ENCODE measurements at places on chromosomes 7 and 10.
A peak's percentile ranks its signal among the peaks of the same experiment; 100 is the strongest.

DNA sequence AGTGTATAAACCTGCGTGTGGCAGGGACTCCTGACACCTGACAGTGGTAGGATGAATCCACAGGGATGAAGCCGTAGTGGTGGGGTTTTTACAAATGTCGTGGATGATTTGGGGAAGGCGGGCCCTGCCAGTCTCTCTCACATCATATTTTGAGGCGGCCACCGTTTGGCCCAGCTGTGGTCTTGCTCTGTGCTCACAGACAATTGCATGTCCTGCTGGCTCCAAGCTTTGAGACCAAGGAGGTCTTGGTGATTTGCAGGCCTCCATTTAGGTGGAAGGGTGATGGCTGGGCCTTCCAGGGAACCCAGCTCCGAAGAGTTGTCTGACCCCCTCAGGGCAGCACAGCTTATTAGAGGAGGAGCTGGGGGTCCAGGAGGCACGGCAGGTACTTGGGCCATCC lies 151.1 kb upstream of the SHH start:
- DNase-seq = no peak

DNA sequence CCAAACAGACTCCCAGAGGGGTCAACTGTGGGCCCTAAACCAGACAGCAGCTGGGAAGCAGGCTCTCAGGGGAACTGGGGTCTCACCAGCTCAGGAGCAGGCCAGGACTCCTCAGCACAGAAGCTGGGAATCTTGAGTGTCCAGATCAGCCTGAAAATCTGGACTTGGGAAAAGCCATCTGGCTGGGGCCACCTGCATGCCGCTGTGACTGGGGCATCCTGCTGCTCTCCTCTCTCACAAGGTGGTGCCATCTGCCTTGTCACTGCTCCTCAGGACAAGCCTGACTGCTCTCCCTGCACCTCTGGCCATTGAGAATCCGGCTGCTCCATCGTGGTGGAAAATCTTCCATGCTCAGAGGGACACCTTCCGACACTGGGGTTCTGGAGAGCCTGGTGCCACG lies 141.4 kb downstream of the PLPP4 start:
- no peak for DNase-seq

- peak; percentile 55 for DNase-seq
Observed at GRCh38 chr10:33334805-33335550, 511 bp upstream of the NRP1 start.

DNA sequence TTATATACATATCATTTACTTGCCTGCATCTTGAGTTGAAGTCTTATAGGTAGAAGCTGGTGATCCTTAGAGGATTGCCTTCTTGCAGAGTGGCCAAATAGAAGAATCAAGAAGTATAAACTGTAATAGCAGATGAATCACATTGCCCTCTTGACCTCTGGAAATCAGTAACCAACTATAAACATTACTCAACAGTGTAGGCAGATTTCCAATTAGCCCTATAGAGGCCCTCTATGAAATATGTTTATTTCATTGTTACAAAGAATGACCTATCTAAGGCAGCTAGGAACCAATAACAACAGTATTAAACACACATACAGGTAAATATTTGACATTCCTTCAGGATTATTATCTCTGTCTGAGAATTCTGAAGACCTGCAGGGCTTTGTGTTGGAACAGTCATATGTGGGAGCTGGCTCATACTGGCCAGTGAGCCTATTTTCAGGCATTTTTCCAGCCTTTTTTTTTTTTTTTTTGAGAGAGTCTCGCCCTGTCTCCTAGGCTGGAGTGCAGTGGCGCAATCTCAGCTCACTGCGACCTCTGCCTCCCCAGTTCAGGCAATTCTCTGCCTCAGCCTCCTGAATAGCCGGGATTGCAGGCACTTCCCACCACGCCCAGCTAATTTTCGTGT lies 7.2 kb upstream of the SRI start:
- no peak for DNase-seq

- peak; percentile 71 for DNase-seq
Observed at GRCh38 chr10:26448706-26449435, 10.7 kb downstream of the APBB1IP start.

- DNase-seq = no peak
Observed at GRCh38 chr7:86708031-86708680, 64.4 kb downstream of the GRM3 start.

DNA sequence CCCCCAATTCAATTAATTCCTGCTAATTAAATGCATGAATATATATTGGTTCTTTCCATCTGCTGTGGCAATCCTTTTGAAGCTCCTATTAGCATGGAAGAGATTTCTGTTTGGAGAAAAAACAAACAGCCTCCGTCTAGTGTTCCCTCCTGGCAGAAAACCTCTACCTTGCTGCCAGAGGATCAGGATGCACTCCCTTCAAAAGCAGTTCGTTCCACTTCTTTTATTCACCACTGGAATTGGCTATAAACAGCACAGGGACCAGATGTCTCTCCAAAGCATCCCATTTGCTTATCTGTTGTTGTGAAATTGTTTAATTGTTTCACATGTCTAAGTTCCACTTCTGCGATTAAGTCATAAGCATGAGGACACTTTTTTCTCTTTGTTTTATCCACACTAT lies 77.8 kb upstream of the PTN start:
- no peak for DNase-seq

GRCh38 chr10:60728056-60728455 lies 50.2 kb upstream of the CDK1 start:
- no peak for DNase-seq

DNA sequence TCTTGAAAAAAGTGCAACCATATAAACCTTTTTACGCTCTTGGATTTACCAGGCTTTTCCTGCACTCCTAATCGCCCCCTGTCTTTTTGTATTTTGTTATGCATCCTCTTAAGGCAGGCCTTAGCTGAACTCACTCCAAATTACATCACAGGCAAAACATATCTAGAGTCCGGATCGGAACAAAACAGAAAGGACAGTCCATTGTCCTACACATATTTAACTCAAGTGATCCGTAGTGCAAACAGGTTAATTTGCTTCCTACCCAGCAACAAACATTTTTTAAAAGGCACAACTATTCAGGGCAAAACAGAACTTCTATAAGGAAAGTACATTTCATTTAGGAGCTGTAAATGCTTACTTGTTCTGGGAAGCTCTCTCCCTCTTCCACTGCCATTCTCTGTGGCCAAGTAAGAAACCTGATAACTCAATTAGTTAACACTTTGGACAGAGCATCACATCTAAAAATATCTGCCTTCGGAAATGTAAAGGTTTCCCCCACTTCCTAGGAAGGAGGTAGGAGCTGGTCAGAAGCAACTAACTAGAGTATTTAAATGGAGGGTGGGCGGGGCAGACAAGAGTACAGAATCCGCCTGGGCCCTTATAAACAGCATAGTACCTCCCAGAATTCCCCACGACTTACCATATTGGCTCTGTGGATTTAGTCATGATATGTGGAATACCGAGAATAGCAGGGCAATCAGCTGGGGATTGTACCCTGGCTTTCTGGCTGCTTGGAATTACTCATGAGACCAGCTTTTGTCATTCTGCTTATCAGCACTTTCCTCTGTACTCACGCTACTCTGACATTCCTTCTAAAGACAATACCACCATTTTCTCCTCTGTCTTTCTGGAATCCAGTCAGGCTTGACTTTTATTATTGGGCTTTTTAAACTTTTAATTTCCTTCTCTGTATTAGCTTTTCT lies 89.5 kb downstream of the ANK3 start:
- no peak for DNase-seq

GRCh38 chr10:60905580-60905979 lies 38.4 kb downstream of the RHOBTB1 start:
- DNase-seq = no peak

Measured in activated naive CD8-positive, alpha-beta T cell treated with anti-CD3 and anti-CD28 coated beads, Interleukin-2, amount 10 ng/mL, durations not matched to agents 7 days and 5 days (primary cell).